Mesothelial cell of epicardium (in vitro differentiated cells): ENCODE measurements at places on chromosomes 6 and 20. TPM values are rescaled to one million over a fixed set of nuclear protein-coding genes. Genes with fewer than 3 reads are reported as not detected.

- DNase-seq: no peak
Measured at GRCh38 chr20:45945678-45946148, 11.2 kb downstream of the PCIF1 start.

GRCh38 chr6:135212020-135212806, 31.1 kb downstream of the MYB start:
- no peak for DNase-seq

Gene ANGPT4
- 0.31 to 0.35 TPM (median 0.34 TPM) in 3 replicates for total RNA-seq

Gene GGT7
- 33.7 to 38.4 TPM (median 35.9 TPM) in 3 replicates for total RNA-seq

Gene CPNE5
- total RNA-seq: 0.51 to 1.7 TPM (median 1.2 TPM) in 3 replicates
